Activated CD4-positive, alpha-beta T cell treated with anti-CD3 and anti-CD28 coated beads, Interleukin-2, amount 10 ng/mL, durations not matched to agents 7 days and 5 days (primary cell): ENCODE measurements at places on chromosomes 12 and 14. TPM values are rescaled to one million over a fixed set of nuclear protein-coding genes. Genes with fewer than 3 reads are reported as not detected.

DNA sequence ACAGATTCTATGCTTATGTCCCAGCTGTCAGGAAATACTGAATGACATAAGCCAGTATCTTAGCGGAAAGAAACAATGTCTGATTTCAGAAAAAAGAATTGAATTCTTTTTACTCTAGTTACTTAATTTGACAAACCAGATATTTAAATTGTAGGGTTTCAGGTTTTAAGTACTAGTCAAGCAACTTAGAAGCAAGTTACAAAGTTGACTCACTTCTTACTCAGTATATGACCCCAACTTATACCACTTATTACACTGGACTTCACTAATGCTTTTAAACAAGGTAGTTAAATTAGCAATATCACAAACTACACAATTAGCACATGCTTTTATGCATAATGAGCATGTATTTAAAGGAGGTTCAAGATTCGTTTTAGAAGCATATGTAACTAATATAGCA lies 7.1 kb downstream of the GMFB start:
- DNase-seq, result no peak

GRCh38 chr14:101518611-101519473 lies 42.5 kb upstream of the DIO3 start:
- no peak for DNase-seq

DNA sequence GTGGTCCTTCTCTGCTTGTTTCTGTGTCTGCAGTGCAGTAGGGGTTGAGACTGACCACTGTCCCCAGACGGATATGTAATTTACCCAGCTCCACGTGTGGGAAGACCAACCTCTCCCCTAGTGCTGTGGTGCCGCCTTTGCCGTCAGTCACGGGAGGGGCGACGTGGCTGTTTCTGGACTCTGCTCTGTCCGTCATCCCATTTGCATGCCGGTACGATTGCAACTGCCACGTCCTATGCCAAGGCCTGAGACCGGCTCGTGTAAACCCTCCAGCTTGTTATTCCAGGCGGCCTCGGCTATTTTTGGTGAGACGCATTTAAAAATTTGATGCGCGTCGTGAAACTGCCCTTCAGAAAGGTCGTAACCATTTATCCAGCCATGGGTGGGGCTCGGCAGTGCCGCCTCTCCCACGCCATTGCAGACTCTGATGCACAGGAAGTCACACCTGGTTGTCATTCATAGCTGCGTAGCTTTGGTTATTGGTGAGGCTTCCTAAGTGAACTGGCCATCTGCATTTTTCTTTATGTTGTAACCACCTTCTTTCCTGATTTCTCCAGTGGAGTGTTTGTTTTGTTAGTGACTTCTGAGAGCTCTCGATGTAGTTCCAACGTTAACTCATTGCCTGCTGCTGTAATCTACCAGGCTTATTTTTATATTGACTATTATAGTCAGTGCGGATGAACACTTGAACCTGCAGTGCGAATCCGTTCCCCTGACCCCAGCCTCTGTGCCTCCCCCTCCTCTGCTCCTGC lies 75.1 kb downstream of the ADGRD1 start:
- DNase-seq, result no peak

DNA sequence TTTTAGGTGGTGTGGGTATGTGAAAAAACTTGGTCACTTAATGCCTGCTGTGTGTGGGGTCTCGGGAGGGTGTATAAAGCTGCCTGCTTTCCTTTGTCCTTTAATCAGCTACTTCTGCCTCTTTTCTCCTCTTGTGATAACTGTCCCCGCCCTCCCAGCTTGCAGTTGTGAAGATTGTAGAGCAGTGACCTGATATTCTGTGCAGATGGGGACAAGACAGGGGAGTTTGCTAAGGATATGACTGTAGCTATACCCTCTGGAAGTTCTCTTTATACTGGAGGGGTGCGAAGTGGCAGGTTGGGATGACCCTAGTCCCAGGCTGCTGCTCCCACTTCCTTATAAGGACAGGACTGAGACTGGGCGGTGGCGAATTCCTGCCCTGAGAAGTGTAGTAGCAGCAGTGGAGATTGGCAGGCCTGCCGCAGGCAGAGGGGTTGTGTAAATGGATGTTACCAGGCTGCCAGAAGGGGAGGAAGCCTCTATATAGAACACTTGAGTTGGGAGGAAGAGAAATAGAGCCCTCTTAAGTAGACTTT lies 835 bp downstream of the MYL6 start:
- peak; percentile 40 for DNase-seq

DNA sequence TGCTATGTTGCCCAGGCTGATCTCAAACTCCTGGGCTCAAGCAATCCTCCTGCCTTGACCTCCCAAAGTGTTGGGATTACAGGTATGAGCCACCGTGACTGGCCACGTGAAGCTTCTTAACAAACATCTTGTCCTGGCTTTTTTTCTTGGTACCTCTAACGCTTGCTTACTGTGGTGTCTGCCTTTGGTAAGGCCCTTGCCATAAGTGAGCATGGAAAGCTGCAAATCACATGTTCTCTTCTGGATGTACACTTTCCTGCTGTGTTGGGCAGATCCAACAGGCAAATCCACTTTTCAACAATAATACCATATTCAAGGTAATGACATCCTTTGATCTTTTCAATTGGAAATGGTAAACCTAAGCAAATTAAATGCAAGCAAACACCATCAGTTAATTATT lies 54.6 kb downstream of the ARF6 start:
- no peak for DNase-seq

DNA sequence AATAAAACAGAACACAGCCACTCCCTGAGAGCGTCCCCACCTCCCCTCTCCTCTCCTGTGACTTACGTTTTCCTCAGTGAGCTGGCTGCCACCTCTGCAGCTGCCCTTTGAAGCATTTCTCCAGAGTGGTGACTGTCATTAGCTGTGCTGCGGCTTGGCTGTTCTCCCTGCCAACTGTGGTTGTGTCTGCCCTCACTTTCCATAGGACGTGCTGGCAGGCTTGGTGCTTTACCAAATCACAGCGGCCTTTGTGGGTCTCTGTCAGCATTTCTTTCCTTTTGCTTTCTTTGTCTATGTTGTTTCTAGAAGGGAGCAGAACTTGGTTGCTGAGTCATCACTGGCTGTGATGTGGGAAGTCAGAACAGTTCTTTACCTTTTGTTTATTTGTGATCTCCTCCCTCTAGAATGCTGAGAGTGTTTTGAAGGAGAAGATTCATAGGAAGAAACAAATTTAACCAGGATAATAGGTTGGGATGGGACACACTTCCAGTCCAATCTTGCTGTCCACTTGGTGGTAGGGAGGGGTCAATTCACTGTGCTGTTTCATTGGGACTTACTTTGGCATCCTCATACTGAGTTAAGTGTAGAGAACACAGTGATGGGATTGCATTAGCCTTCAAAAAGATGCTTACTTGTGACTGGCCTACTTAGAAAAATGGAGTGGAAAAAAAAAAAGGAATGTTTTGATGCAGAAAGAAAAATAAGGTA lies 88.2 kb downstream of the TMX1 start:
- DNase-seq, result peak; percentile 13

DNA sequence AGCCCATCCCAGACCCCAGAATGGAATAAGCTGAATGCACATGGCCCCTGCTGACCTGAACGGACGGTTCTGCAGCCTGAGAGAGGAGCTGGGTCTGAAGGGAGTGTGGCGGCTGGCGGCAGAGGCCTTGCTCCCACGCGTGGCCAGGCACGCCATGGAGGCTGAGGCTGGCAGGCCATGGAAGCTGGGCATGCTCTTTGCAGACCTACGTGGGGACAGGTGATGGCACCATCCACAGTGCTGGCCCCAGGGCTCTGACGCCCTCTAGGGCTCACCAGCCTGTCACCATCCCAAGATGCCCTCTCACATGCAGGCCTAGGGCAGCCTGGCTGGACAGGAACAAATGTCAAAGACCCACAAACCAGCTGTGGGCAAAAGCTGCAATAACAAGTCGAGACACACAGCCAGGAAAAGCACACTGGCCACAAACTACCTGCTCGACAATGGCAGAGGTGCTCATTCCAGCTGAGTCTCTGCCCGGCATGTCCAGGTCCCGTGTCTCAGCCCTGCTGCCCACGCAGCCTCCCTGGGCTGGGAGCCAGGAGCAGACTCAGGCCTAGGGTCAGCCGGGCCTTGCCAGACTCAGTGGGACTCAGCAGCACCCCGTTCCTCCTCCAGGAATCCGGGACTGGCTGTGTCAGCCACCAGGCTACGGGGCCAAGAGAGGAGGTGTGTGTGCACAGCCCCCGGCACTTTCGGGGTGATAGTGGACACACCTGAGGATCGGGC lies 19.7 kb downstream of the BTBD6 start:
- DNase-seq, result no peak

GRCh38 chr12:56454557-56454956 lies at the start of gene MIP:
TSS of gene MIP (minus strand) at chr12:56454657. CDS start at chr12:56454613, 44 bp downstream.
- no peak for DNase-seq

DNA sequence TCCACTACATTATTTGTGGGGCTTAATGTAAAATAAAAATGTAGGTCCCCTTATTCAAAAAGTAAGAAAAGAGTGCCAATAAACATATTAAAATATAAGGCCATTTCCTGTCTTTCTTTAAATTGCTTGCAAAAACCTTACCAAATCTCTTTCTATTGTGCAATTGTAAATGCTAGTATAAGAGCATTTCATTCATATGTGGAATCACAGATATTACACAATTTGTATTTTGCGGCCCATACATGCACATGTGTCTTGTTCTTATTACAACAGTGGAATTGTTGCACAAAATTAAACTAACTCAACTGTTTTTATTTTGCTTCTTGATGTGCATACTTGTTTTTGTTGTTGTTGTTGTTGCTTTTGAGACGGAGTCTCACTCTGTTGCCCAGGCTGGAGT lies 20.1 kb upstream of the CRADD start:
- no peak for DNase-seq

- peak; percentile 15 for DNase-seq
Observed at GRCh38 chr14:31205681-31206535, 1.7 kb downstream of the HECTD1 start.

- DNase-seq, result no peak
Observed at GRCh38 chr14:95281560-95282176, 38.0 kb downstream of the CLMN start.

- no peak for DNase-seq
Observed at GRCh38 chr14:88130057-88130432, 125.1 kb downstream of the GPR65 start.

- DNase-seq, result peak; percentile 29
Observed at GRCh38 chr12:52119398-52120254, 40.1 kb downstream of the SMIM41 start.

DNA sequence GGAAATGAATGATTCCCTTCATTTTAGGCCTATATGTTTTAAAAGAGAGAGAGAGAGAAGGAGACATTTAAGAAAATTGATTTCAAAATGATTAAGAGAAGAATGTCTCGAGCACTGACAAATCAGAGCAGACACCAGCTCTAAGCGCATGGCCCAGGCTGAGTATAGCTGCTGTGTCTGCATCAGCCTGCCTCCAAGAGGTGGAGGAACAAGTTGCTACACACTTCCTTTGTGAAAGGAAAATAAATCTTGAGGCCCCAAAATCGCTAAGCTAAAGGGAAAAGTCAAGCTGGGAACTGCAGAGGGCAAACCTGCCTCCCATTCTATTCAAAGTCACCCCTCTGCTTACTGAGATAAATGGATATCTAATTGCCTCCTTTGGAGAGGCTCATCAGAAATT lies 728.7 kb upstream of the TMEM132C start:
- DNase-seq, result no peak

DNA sequence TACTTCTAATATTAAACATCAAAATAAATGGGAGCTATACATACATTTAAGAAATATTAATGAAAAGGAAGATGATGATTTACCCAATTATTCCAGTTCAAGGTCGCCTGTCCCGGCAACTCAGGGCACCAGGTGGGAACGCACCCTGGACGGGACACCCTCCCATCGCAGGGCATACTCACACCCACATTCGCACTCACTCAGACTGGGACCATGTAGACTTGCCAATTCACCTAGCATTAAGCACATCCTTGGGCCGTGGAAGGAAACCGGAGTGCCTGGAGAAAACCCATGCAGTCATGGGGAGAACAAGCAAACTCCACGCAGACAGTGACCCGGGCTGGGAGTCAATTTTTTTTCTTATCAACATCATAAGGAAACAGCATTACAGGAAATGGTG lies 474.9 kb downstream of the APAF1 start:
- DNase-seq, result no peak

- peak; percentile 10 for DNase-seq
Observed at GRCh38 chr12:75635606-75636444, 124.4 kb upstream of the KRR1 start.

- no peak for DNase-seq
Observed at GRCh38 chr14:70114621-70115156, 74.1 kb downstream of the SLC8A3 start.

GRCh38 chr14:73700325-73700724 lies 13.9 kb downstream of the PNMA1 start:
- no peak for DNase-seq

DNA sequence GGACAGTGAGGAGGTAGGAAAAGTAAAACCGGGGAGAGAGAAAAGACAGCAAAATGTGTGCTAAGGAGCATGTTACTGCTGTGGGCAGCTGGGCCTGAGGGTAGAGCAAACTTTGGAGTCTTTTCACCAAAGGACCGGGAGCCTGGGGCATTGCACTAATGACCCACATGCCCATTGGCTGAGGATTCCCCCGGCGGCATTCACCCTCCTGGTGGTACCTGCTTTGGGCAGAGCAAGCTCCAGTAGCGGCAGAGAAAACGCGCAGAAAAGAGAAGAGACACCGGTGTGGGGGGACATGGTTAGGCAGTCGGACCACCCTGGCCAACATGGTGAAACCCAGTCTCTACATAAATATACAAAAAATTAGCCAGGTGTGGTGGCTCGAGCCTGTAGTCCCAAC lies 83.4 kb upstream of the ESRRB start:
- DNase-seq, result no peak

GRCh38 chr12:130157998-130158753 lies 4.1 kb upstream of the FZD10 start:
- DNase-seq, result no peak

GRCh38 chr12:94244165-94245133 lies 96.1 kb downstream of the PLXNC1 start:
- peak; percentile 37 for DNase-seq

DNA sequence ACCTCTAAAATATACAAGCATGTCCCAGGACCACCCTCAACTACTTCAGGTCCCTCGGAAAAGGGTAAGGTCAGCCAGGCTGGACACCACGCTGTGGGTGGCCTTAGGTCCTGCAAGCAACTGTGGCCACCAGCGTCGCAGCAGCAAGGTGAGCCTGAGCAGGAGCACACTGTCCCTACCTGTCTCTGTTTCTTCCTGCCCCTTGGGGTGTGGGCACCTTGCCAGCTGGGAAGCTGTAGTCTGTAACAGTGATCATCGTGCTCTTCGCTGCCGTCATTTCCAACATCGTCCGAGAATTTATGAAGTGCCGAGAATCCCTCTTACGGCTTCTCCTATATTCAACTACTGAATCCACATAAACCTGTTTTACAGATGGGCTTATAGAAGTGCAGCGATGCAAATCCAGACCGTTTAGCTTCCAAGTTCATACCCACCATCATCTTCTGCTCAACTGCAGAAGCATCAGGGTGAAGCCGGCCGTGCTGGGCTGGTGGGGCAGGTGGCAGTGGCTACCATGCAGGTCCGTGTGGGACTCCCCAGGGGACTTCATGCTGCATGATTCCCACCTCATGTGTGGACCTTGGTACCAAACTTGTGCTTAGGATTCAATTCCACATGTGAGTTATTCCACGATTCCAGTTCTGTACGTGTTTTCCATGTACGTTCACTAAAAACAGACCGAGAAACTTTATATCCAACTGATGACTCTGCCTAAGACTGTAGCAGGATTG lies 361.3 kb upstream of the SFSWAP start:
- DNase-seq, result no peak

Gene ACOT6
- total RNA-seq, result not detected

Gene ANKRD33
- total RNA-seq, result not detected

Gene EXOC3L4
- total RNA-seq, result not detected

Gene UNC119B
- total RNA-seq, result 18.3 TPM

Gene RBM19
- 36.0 TPM for total RNA-seq

Gene KRT73
- 8.6 TPM for total RNA-seq

Gene CYP46A1
- total RNA-seq, result 0.20 TPM

Gene NUAK1
- total RNA-seq, result not detected
